SK-N-DZ (cell line): ENCODE measurements at places on chromosomes 1 and 21.
A peak's percentile ranks its signal among the peaks of the same experiment; 100 is the strongest.

GRCh38 chr1:76250271-76250670 lies 175.7 kb downstream of the ST6GALNAC3 start:
- no peak for DNase-seq

- DNase-seq: no peak
Measured at GRCh38 chr1:150650193-150650592, 20.8 kb upstream of the ENSA start.

GRCh38 chr1:178938959-178939317 lies 68.1 kb upstream of the ANGPTL1 start:
- no peak for DNase-seq

DNA sequence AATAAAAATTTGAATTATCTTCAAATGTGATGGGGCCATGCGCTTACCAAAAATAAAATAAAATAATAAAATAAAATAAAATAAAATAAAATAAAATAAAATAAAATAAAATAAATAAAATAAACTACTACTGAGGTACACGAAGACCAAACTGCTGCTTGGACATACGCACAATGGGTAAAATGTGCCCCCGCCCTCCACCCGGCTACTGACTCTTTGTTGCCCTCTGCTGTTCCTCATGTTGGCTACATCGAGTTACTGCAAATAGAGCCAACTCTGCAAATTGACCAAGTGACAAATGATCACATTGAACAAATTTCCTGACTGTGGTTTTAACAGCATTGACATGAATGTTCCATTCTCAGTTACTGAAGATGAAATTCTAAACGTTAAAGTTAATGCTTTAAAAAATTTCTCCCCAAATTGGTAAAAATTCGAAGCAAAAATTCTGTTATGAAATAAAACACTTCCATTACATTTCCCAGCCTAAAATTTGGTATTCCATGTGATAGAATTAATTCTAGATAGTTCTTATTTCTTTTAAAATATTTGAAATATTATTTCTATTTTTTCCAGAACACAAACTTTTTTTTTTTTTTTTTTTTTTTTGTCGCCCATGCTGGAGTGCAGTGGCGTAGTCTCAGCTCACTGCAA lies 18.8 kb upstream of the MAP1LC3C start:
- DNase-seq: peak; percentile 70

DNA sequence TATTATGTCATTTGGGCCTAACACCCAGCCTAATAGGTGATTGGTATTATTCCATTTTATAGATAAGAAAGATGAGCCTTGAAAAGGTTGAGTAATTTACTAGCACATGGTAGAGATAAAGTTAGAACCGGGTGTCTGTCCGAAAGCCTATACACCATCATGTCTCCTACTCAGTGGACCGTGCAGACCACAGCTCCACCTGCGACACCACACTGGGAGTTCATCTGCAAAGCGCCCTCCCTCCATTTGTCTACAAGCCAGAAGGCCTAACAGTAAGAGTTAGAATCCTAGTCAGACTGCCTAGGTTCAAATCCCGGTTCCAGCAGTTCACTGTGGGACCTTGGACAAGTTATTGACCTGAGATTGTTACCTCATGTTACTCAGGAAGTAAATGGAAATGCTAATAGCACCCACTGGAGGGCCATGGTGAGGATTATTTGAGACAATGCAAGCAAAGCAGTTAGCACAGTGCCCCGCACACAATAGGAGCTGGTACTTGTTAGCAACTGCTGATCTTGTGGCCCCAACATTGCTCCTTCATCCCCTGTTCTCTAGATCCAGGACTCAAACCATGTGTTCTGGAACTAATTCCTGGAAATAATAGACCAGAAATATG lies 20.5 kb downstream of the ARMH1 start:
- no peak for DNase-seq

- DNase-seq: no peak
Measured at GRCh38 chr1:197663162-197663953, 111.9 kb downstream of the DENND1B start.

- DNase-seq: no peak
Measured at GRCh38 chr1:74197255-74197654, 721 bp downstream of the LRRIQ3 start.

- no peak for DNase-seq
Measured at GRCh38 chr1:24556414-24556795, 518 bp downstream of the NCMAP start.

- no peak for DNase-seq
Measured at GRCh38 chr1:247385283-247385682, 30.7 kb upstream of the NLRP3 start.

GRCh38 chr1:89938171-89939055 lies 56.5 kb upstream of the ZNF326 start:
- DNase-seq: no peak

DNA sequence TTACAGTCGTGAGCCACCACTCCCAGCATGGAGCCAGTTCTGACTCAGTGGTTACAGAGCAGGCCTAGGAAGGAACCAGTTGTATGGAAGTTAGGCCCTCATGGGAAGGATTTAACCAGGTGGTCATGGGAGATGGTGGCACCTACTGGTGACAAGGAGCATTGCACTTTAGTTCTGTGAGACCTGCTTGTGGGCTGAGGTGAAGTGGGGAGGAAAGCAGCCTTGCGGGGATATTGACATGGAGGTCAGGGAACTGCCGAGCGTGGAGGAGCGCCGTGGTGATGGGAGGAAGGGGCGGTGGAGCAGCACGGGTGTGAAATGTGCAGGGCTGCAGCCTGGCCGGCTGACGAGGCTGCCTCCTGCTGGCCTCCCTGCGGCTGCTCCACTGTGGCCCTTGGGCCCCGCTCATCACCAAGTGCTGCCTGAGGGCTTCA lies 100.4 kb downstream of the GALNT2 start:
- DNase-seq: peak; percentile 62

GRCh38 chr1:96482616-96483015 lies 239.0 kb upstream of the PTBP2 start:
- no peak for DNase-seq

DNA sequence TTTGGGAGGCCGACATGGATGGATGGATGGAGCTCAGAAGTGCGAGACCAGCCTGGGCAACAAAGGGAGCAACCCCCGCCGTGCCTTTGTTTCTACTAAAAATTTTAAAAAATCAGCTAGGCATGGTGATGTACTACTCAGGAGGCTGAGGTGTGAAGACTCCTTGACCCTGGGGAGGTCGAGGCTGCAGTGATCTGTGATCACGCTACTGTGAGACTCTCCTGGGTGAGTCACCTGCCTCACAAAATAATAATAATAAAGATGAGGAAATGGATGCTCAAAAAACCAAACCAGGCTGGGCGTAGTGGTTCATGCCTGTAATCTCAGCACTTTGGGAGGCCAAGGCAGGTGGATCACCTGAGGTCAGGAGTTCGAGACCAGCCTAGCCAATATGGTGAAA lies 19.2 kb downstream of the DSTYK start:
- no peak for DNase-seq

GRCh38 chr21:33732038-33732437 lies 89.7 kb downstream of the ITSN1 start:
- no peak for DNase-seq

DNA sequence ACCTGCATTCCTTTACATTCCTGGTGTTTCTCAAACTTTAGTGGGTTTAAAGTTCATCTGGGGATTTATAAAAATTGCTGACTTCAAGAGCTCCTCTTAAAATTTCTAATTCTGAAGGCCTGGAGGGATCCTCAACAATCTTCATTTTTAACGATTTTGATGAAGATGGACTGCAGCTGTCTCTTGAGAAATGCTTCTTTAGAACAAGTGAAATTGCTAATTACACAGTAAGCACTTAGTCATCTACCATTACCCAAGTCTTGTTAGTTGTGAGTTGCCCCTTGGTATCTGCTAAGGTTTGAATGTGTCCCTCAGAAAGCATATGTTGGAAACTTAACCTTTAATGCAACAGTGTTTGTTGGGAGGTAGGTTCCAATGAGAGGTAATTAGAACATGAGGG lies 163.7 kb downstream of the LTN1 start:
- no peak for DNase-seq

DNA sequence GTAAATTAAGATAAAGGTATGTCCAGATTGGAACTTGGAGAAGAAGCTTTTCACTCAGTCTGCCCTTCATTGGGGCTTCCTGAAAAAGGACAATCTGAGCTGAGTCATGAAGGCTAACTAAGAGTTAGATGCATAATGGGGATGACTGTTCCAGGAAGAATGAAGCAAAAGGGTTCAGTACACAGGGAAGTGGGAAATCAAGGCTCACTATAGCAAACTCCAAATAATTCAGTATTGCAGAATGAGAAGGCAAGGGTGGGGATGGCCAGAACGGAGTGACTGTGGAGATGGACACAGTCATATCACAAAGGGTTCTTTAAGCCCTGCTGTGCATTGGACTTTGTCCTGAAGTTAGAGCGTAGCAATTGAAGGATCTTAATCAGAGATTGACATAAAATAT lies 158.3 kb downstream of the FGGY start:
- no peak for DNase-seq

DNA sequence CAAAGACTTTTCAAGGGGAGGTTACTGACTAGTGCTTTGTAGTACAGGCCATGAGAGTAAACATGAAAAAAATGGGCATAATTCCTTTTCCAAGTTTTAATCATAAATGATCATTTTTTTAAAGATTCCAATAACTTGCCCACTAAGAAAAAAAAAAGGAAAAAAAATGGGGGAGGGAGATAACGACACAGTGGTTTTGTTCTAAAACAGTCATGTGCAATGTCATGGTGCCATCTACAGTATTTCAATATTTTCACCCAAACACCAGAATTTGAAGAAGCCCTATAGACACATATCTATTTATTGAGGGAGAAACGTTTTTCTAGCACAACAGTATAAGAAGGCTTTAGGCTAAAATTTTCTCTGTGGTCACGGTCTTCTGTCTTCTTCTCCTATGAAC lies 250.2 kb downstream of the LTN1 start:
- DNase-seq: no peak

GRCh38 chr1:43853161-43853921 lies 80.3 kb upstream of the ARTN start:
- no peak for DNase-seq

GRCh38 chr1:201284636-201285035 lies 1.3 kb downstream of the PKP1 start:
- DNase-seq: no peak

DNA sequence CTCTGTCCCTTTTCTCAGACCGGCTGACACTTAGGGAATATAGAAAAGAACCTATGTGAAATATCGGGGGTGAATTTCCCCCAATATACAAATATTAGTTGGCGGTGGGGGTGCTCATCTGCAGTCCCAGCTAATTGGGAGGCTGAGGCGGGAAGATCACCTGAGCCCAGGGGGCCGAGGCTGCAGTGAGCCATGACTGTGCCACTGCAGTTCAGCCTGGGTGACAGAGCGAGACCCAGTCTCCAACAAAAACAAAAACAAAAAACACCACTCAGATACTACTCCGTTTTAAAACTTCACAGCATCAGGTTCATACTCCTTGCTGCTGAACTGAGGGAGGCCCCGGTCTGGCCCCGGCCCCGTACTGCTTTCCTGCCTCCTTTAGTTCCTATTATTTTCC lies 5.9 kb upstream of the EXOSC10 start:
- DNase-seq: no peak

GRCh38 chr21:35478161-35479064 lies 429.3 kb upstream of the RUNX1 start:
- no peak for DNase-seq

DNA sequence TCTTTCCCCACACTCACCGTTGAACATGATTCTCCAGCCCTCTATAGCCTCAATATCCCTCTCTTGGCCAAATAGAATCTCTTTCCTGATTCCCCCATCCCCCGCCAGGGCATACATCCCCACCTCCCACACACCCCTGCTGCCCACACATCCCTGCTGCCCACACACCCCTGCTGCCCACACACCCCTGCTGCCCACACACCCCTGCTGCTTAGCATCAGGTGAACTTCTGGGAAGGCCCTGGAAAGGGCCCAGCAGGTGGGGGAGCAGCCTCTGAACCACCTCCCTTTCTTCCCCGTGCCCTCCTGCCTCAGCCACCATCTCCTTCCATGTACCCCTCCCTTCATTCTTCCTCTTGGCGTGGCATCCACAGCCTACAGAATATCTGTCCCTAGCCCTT lies 15.9 kb upstream of the IFNLR1 start:
- DNase-seq: no peak

DNA sequence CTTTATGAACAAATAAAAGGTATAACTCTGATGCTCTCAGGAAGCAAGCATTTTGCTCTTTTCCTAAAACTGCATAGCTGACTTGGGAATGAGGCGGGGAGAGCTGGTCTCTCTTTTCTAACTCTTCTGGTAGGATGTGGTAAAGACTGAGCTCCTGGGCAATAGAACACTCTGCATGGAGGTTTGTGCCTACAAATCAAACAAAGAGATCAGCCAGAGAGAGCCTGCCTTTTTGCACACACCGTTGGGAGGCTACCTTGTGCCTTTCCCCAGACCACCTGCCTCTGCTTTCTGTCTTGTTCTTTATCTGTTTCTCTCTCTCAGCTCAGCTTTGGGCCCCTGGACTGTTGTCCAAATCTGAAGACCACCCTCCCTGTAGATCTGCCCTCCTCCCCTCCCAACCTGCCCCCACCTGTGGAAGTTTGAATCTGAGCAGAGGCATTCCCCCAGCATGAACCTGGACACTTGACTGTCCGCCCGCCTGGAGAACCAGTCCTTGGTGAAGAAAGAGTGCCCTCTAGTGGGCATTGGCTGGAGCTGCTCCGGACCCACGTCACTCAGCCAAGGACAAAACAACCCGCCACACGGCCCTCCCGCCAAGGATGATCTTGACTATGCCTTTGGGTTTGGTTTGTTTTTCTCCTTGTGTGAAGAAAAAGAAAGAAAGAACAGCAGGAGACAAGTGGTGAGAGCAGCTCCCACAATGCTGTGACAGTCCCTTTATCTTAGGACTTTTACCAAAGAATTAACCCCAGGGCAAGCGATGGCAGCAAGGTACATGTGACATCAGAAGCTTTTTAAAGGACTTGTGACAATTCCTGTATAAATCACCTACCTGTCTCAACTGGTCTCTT lies 228.2 kb downstream of the PBX1 start:
- peak; percentile 76 for DNase-seq

GRCh38 chr1:196669051-196669450 lies 17.2 kb downstream of the CFH start:
- no peak for DNase-seq

GRCh38 chr1:13892198-13892597 lies 192.2 kb downstream of the PRDM2 start:
- no peak for DNase-seq

GRCh38 chr1:40751802-40752201 lies 31.8 kb upstream of the KCNQ4 start:
- no peak for DNase-seq

GRCh38 chr1:193944454-193944853 lies 758.0 kb upstream of the B3GALT2 start:
- DNase-seq: peak; percentile 26

- no peak for DNase-seq
Measured at GRCh38 chr1:29475326-29475725, 239.0 kb downstream of the PTPRU start.

- DNase-seq: no peak
Measured at GRCh38 chr1:172323686-172324085, 96.8 kb upstream of the C1orf105 start.
